ENCODE measurements at places on chromosomes 7 and 10.

DNA sequence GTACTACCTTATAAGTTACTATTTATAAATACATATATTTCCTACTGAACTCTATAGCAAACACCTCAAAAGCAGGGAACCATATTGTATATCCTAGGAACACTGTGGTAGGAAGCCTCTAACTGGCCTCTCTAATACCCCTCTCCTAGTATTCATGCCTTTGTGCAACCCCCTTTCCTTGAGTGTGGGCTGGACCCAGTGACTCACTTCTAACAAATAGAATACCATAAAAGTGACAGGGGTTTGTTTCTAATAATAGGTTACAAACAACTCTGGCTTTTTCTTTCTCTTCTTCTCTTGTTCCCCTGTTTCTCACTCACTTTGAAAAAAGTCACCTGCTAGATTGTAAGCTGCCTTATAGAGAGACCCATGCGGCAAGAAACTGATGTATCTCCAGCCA lies 51.6 kb upstream of the MACC1 start:
- DNase-seq, result no peak

- no peak for DNase-seq
Observed at GRCh38 chr10:22436526-22436892, 91.2 kb downstream of the SPAG6 start.

DNA sequence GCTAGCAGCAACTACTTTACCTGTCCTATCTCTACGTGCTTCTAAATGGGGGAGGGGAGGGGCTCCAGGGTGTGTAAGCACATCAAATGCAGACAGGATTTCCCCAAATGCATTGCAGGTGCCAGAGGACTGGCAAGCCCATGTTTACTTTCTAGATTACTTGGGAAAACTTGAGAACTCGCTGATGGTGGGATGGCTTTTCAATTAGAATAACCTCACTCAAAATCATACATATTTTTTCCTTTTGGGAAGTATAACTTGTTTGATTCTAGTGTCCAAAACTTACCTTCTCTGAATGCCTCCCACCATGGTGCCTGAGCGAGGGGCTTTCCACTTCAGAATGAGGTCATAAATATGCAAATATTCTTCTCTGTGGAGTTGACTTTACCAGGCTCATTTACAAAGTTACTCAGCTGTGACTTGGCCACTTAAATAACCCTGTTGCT lies 191.3 kb upstream of the RHOBTB1 start:
- no peak for DNase-seq

GRCh38 chr7:132373041-132373440 lies 203.2 kb downstream of the PLXNA4 start:
- DNase-seq, result no peak

DNA sequence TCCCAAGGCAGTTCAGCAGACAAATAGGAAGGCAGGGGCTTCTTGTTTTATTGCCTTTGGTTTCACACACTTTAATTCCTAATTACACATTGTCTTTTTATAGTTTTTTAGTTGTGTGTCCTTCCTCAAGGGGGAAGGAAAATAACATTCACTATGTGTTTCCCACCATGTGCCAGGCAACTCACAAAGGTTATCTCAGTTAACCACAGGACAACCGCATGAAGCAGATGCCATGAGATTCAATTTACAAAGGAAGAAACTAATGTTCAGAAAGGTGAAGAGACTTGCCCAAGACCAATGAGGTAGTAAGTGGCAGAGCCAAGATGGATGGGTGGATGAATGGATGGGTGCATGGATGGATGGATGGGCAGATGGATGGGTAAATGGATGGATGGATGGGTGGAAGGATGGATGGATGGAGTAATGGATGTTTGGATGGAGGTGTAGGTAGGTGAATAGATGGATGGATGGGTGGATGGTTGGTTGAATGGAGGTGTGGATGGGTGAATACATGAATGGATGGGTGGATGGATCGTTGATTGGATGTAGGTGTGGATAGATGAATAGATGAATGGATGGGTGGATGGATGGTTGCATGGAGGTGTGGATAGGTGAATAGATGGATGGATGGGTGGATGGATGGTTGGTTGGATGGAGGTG lies 77.9 kb downstream of the ARHGAP22 start:
- DNase-seq, result no peak

- DNase-seq, result no peak
Observed at GRCh38 chr10:80197972-80198916, 7.1 kb downstream of the ANXA11 start.

DNA sequence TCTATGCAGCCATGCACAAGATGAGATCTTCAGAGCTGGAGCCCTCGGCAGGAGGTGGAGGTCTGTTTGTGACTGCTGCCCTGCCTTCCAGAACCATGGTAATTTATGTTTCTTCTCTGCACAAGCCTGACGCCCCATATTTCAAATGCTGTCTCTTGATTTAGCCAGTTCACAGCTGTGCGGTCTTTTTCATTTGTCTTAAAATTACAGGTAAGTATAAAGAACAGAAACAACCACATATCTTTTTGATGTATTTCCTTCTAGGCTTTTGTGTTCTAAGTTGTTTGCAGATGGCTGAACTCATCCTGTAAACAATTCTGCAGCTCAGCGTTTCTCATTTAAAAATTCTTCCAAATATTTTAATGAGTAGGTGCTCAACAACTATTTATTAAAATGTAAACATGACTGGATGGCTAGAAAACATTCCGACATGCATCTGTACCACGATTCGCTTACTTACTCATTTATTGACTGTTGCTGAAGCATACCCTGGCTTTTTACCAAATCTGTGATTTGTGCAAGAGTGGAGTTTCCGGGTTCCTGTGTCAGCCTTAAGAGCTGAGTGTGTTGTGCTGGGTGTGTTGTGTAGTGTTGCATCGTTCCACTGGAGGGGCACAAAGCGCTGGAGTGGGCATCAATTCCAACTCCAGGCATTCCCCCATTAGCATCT lies 58.9 kb downstream of the PIP4K2A start:
- no peak for DNase-seq

GRCh38 chr7:7138897-7139296 lies 43.4 kb upstream of the C1GALT1 start:
- DNase-seq, result no peak

- no peak for DNase-seq
Observed at GRCh38 chr10:110355922-110356627, 51.4 kb upstream of the SMNDC1 start.

- DNase-seq, result no peak
Observed at GRCh38 chr10:95217476-95217875, 23.4 kb downstream of the ACSM6 start.

DNA sequence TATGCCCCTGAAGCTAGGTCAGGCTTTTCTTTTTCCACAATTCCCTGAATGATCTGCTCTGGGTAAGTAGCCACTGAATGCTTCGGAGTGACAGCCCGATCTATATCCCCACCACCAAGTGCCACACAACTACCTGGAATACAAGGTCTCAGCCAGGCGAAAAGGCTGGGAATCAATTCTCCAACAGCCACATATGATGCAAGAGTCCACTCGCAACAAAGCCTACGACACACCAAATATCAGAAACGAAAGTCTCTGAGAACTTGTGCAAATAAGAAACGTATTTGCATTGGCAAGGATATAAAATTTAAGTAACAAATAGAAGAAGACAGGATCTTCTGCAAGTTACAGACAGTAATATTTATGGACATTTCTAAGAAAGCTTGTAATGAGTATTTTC lies 5.7 kb downstream of the HIPK2 start:
- DNase-seq, result no peak

GRCh38 chr10:133151543-133151972 lies 8.5 kb upstream of the KNDC1 start:
- no peak for DNase-seq

DNA sequence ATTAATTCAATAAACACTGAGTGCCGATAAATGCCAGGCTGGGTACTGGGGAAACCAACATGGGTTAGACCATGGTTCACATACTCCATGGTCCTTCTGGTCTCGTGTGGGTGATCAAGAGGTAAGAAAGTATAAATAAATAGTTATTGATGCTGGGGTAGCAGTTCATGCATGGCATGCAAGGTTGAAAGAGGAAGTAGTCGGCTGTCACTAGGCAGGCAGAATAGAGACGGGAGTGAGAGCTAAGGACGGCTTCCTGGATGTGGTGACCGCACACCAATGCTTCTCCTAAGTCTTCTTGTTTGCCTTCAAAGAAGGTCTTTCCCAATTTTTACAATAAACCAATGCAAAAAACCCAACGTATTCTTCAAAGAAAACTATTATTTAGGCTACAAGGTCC lies 208.6 kb downstream of the ADAM12 start:
- no peak for DNase-seq

DNA sequence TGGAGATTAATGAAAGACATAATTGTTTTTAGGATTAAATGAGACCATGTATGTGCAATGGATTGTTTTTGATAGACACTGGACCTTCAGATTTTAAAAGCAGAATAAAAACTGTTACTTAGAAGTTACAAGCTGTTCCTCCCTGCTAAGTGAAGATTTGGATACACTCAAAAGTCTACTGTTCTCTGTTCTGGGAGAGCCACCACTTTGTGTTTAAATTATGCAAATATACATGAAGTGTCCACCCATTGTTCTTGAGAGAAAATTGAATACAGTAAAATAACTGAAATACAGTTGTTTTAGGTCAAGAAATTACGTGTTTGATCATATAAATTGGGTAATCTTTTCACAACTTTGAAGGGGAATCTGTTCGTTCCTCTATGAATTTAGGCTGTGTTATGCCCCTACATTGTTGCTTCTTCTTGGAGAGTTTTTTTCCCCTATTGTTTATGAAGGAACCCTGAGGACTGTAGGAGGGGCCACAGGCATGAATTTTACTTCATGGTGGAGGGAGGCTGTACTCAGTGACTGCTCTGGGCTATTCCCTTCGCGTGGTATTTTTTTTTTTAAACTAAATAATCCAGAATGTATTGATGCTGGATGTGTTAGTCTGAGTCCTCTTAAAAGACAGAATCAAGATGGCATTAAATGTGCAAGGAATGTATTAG lies 18.6 kb upstream of the VCL start:
- no peak for DNase-seq

- no peak for DNase-seq
Observed at GRCh38 chr7:1314021-1314907, 81.6 kb downstream of the UNCX start.

- no peak for DNase-seq
Observed at GRCh38 chr7:125675640-125676039, 746.0 kb upstream of the POT1 start.

DNA sequence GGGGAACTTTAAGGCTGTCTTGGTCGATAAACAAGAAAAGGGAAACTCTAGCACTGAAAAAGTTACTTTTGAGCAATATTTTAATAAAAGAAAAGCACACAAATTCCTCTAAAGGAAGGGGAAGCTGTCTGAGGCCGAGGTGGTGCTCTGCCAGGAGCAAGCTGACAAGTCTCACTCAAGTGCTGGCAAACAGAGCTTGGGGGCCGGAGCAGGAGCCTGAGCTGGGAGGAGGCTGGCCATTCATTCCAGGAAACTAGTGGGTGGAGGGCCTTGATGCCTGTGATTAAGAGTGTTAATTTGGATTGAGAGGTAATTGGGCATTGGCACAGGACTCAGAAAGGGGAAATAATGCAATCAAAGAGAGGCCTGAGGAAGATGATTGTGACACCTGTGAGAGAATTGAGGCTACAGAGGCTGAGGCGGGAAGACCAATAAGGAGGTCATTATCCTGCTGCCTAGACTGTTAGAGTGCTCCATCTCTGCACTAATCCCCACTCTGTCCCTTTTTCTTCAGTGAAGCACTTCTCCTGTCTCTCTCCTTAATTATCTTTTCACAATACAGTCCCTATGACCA lies 154.9 kb upstream of the COL1A2 start:
- DNase-seq, result no peak

DNA sequence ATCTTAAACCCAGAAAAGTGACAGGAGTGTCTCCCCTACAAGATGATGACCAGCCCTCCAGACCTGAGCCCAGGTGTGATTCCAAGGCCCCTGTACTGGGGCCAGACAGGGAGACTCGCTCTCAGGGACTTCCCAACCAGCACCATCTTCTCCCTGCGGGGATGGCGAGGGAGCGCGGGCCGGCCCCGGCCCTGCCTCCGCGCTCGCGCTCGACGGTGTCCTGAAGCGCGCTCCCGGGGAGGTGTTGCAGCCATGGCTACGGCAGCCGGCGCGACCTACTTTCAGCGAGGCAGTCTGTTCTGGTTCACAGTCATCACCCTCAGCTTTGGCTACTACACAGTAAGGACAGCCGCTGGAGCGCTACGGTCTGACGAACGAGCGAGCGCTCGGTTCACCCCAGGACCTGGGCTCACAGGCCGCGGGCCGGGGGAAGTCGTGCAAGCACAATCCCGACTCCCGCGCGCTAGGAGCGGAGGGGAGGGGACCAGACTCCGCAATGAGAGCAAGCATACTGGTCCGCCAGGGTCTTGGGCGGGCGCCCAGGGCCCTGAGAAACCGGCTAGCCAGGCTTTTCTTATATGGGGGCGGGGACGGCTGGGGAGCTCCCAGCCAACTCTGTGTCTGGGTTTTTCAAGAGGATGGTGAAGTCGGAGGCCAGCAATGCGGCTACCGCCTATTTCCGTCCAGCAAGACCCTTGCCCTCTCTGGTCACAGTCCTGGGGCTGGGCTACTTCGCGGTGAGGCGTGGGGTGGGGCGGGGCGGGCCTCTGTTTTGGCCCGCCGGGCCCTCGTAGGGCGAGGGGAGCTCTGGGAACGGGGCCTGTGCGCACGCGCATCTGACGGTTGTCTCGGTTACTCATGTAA lies at the start of gene TMEM254:
TMEM254 (plus strand) TSS at position 218 of the 864 bp plus-strand sequence; CDS start at position 253, 35 bp downstream.
- DNase-seq, result peak; percentile 64

DNA sequence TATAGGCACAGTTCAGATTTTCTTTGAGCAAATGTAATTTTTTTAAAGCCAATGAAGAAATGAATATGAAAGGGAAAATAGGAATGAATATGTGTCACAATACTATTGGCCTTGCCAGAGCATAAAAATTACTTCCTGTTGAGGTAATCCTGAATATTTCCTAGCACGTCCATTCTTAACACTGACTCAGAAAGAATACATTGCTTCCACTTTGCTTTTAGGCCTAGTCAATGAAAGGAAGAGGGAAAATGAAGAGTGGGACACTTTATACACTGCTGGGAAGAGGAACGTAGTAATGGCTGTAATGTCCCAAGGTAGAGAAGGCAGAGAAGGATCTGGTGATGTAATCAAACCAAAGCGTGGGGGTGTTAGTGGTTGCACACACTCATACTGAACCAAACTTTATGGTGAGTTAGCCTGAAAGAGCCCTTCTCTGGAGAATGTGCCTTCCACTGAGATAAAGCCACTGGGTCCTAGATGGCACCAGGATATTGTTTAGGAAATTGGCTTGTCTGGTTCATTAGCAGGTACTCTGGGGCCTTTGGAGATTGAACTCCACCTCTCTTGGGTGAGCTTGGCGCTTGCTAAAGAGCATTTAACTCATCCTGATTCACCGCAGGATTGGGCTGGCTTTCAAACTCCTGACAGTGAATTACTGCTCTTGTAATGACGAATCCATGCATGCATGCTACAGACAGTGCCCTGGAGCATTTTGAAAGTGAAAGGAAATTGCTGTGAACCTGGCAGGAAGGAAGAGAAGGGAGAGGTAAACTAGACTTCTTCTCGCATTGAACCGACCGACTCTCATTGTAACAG lies 254.9 kb downstream of the KIAA1217 start:
- no peak for DNase-seq

- no peak for DNase-seq
Observed at GRCh38 chr10:33211106-33211878, 123.2 kb downstream of the NRP1 start.

Measured in activated naive CD4-positive, alpha-beta T cell (primary cell).